NCI-H82 (cell line): ENCODE measurements at places on chromosomes 12 and 14.

DNA sequence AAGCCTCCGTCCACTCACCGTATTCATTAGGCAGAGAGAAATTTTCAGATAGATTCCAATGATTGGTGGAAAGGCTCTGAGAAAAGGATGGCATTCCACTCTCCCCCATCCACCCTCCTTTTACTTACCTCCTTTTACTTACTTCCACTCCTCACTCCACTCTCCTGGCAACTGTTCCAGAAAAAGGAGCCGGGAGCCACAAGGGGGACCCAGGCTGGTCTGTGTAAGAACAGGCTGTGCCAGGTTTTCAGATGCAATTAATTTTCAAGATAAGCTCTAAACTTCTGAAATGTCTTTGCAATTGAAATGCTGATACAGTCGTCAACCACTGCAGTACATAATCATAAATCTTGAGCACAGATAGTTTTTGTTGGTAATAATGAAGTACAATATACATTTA is 248.8 kb downstream of the ANO6 start:
- DNase-seq: peak; percentile 26

DNA sequence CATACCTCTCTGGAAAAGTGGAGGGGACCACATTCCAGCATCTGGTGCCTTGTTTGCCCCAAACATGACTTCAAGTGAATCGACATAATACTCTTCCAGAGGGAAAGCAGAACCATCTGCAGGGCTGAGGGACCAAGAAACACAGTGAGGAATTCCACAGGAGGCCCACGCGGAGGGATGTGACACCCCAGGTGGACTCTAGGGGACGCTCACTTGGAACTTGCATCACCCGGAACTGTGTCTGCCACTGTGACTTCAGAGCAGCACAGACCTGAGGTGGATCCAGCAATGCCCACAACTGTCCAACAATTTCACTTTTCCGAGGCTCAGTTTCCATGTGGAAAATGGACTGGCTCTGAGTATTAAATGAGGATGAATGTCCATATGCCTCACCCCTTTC is 14.3 kb upstream of the CLMN start:
- no peak for DNase-seq

DNA sequence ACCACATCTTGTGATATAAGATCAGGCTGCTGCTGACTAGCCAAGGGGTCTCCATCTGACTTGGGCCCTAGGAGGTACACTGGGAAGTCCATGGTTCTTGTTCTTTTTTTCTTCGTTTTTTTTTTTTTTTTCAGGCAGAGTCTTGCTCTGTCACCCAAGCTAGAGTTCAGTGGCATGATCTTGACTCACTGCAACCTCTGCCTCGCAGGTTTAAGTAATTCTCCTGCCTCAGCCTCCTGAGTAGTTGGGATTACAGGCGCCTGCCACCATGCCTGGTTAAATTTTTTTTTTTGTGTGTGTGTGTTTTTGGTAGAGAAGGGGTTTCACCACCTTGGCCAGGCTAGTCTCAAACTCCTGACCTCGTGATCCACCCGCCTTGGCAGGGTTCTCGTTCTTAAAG is 178.2 kb downstream of the RMST start:
- DNase-seq: no peak

DNA sequence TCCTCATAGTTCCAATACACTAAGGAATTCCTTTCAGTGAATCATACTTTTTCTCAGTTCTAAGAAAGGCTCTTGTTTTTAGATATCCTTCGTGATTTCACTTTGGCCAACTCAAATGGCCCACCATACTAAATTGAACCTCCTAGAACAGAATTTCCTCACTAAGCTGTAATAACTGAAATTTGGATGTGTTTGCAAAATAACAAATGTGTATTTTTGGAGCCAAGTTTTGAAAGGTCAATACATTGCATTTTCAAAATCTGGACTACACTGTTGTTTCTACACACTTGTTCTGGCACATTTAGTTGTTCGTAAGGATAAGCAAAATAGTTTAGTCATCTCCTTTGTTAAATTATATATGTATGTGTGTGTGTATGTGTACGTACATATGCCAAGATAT is 439.0 kb upstream of the STXBP6 start:
- DNase-seq: no peak

- no peak for DNase-seq
Measured at GRCh38 chr12:92778525-92778924, 75.7 kb downstream of the PLEKHG7 start.

GRCh38 chr14:31068235-31068634 is 42.1 kb upstream of the STRN3 start:
- DNase-seq: no peak

DNA sequence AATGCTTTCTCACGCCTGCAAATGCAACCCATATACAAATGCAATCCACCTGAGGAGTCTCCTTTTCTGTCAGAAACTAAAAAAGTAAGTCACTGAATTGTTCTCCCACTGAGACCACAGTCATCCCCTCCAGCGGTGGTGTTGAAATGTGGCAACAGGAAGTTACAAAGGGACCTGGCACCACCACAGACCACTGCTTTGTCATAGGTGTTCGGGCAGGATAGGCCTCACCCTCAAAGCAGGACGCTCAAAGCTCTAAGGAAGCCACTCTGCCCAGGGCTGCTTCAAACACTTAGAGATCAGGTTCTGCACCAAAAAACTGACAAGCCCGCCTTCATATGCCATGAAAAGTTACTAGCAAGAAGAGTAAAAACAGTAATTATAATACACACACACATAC is 11.3 kb downstream of the PHLDA1 start:
- DNase-seq: no peak

DNA sequence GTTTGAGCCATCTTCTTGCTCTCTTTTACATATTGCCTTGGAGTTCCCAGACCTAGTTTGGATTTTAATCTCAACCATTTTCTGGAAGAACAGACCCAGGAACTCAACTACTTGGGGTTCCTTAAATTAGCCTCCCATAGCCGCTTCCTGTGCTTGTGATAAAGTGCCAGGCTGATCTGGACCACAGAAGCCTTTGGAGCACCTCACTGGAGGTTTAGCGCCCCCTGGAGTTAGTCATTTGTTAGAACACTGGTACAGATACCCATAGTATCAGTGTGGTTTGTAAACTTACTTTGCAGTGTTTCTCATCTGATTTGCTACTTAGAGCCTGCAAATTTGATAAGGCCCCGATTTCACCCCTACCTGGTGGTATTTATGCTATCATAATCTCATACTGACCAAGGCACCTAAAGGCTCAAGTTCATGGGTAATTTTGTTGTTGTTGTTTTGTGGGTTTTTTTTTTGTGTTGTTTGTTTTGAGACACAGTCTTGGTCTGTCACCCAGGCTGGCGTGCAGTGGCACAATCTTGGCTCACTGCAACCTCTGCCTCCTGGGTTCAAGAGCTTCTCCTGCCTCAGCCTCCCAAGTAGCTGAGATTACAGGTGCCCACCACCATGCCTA is 3.7 kb downstream of the UNC119B start:
- peak; percentile 92 for DNase-seq

DNA sequence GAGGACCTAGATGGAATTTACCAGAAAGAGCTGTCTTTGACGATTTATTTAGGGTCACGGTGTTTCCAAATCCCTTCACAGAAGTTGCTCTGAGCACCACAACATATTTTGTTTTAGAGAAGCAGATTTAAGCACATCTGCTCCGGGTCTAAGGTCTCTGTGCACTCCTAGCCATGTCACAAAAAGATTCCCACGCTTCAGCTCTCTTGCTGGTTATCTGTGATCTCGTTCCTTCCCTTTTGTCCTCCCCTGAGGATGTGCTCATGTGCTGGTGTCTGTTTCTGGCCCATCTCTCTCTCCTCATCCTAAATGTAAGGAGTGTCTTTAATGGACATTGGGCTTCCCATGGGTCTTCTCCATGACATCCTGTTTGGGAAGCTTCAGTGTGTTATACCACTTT is 53.7 kb upstream of the GNPNAT1 start:
- DNase-seq: no peak

GRCh38 chr14:102321456-102322422 is 2.2 kb downstream of the ZNF839 start:
- no peak for DNase-seq

DNA sequence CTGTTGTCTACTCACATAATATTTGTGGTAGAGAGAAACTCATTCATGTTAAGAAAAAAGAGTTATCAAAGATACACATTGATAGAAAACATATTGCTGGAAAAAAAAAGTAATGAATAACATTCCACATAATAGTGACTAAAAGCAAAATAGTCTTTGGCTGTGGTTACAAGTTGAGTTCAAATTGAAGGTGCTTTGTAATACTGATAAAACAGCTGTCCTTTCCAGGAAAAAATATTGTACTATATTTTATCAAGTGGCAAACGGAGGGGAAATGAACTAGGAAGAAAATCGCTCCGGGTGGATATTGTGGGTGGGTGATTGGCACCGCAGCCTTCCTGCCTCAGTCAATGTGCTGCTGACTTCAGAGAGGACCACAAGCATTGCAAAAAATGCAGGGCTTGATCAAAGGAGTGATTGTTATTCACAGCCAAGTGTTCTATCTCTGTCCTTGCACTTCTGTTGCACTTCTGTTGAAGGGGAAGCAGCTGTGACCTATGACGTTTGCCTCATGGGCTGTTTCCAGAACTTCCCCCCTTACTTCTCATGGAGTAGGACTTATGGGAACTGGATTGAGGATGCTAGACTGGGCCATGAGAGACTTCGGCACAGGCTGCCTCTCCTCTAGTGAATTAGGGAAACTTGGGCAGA is 114.4 kb downstream of the VRK1 start:
- DNase-seq: no peak

GRCh38 chr14:104108570-104109541 is 23.4 kb downstream of the ASPG start:
- DNase-seq: no peak

DNA sequence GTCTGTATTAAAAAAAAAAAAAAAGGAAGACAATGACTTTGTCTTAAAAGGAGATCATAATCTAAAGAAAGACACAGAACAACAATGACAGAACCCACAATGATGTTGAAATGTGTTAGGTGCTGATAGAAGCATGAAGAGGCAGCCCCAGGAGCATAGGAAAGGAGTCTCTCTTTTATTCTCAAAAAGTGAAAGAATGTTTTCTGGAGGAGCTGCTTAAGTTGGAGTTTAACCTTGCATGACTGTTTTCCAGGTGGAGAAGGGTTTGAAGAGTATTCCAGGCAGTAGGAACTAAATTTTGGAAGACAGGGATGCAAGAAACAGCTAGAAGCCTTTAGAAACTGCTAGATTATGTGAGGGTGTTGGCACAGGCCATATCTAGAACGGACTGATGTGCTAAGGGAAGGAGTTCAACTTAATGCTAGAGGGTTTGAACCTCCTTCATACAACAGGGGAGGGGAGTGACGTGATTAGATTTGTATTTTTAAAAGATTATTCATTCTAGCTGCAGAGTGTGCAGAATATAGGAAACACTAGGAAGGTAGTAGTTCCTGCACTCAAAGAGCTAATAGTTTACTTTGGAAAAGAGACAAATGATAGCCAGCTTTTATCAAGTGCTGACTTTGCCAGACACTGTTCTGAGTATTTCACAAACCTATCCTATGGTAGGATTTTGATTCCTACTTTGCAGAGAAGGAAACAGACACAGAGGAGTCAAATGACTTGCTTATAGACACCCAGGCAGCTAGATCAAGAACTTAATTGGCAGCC is 4.6 kb upstream of the RPL6 start:
- no peak for DNase-seq

DNA sequence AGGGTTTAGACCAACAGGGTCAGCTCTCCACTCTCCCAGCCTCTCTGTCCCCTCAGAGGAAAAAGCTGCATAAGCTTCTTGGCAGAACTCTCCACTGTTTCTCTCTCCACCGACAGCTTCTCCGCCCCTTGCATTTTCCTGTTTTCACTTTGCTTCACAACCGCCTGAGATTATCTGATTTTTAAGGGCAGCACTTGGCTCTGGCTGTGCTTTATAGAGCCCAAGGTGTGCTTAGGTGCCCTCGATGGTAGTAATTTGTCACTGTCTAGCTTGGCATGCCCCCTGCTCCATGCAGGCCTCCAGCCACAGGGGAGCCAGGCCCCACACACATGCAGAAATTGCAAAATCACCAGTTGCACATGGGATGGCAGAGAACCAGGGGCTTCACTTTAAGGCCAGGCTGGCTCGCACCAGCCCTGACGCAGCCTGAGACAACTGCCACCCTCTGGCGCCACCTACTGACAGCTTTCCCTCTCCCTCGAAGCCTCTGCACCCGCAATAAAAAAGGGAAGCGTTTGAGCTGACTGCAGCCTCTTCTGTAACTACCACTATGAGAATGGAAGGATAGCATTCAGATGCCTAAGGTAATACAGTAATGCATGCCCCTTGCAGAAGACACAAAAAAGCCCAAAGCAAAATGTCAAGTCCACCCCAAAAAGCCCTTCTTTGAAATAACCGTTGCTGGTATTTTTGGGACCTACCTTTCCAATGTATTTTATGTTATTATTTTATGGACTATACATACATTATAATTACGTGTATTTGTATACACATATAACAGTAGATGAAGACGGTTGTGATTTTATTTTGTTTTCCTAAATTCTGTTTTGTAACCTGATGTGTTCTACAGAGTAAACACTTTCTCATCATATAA is 32.0 kb upstream of the RIMBP2 start:
- peak; percentile 89 for DNase-seq

DNA sequence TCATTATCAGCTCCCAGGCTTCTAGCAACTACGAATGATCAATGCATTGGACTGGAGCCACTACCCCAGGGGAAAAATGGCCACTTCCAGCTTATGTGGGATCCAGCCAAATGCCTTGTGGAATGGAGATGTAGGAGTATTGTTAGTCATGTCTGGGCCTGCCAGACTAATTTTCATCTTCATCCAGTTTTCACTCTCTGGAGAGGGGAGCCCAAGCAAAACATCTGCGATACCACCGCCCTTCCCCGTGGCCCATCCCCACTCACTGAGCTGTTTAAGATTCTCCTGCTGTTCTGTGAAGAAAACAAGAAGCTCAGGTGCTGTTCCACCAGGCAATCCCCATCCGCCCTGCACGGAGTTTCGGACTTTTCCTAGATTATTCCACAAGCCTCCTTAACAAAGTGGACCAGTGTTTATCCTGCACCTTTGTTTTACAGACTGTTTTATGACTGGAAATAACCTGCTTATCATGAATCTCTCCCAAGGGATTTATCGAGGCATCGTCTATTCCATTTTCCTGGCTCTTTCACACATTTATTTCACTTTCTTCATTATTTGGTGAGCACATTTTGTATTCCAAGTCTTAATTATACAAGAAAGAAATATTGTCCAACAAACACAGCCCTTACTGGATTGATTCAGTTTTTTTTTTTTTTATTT is 35.5 kb upstream of the MAX start:
- no peak for DNase-seq

GRCh38 chr12:87280893-87281292 is 748.3 kb downstream of the C12orf50 start:
- DNase-seq: no peak

DNA sequence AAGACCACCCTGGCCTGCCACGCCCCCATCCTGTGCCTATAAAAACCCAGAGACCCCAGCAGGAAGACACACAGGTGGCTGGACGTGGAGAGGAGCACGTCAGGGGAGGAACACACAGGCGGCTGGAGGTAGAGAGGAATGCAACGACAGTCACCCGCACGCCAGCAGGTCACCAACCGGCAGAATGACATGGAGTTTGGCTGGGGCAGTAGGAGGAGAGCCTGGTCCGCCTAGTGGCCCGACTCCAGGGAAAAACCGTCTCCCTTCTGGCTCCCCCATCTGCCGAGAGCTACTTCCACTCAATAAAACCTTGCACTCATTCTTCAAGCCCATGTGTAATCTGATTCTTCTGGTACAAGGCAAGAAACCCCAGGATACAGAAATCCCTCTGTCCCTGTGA is 62.7 kb upstream of the KCNH3 start:
- DNase-seq: no peak
